AG09309 (cell line): ENCODE measurements at places on chromosomes 5 and 9.

DNA sequence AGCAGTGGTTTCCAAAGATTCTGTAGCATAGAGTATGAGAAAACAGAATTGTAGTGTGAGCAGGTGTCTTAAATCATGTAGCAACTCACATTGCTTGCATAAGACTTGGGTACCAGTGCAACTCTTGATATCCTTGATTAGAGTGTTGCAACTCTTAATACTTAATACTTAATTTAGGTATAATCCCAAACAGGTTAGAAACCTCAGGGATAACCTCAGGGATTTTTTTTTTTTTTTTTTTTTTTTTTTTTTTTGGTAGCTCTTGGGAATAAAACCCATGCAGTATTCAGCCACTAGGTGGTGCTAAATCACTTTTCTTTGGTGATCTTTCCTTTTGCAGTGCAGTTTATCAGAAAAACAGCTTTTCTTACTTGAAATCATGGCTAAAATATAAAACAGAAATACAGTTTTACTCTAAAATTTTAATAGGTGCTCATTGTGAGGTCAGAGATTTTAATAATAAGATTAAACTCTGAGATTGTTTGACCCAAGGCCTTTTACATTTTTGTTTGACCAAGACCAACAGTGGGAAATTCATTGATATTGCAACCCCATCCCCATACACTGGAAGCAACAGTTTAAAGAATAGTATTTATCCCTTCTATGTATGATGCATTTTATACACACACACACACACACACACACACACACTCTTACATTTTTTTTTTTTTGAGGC lies 55.3 kb downstream of the ERAP1 start:
- DNase-seq: peak; percentile 35

- no peak for DNase-seq
Observed at GRCh38 chr9:12972608-12973589, 198.1 kb downstream of the LURAP1L start.

DNA sequence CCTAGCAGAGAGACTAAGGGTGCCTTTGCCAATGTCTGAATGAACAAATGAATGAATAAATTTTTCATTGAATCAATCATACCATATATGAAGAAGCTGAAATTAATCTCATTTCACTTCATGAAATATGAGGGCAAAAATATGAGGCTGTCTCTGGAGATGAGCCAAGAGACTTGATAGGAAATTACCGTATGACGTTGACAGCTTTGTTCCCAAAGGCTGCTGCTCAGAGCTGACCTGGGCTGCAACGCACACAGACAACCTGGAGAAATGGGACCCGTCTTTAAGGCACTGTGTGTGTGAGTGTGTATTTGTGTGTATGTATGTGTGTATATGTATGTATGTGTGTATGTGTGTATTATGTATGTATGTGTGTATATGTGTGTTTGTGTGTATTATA lies 226.1 kb downstream of the IRX2 start:
- no peak for DNase-seq

DNA sequence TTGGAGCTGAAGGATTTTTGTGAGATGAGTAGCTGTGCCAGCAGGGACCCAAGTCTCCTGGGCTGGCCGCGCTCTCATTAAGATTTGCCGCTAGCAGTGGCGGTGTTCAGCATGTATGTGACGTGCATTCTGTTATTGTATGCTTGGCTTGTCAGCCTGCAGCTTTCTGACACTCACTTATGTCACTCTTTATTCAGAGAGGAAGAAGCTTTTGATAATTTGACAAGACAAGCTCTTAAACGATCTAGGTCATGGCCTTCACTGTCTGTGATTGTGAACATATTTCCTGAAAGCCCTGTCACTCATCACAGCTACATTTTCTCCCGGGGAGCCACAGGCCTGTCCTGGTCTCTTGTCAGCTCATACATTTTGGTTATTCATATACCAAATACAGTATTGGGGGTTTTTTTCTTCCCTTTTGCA lies 98.2 kb upstream of the GRHPR start:
- no peak for DNase-seq

GRCh38 chr9:83934569-83935275 lies 13.5 kb upstream of the KIF27 start:
- peak; percentile 59 for DNase-seq

- DNase-seq: peak; percentile 81
Observed at GRCh38 chr9:91071184-91071990, 269.8 kb downstream of the SYK start.

DNA sequence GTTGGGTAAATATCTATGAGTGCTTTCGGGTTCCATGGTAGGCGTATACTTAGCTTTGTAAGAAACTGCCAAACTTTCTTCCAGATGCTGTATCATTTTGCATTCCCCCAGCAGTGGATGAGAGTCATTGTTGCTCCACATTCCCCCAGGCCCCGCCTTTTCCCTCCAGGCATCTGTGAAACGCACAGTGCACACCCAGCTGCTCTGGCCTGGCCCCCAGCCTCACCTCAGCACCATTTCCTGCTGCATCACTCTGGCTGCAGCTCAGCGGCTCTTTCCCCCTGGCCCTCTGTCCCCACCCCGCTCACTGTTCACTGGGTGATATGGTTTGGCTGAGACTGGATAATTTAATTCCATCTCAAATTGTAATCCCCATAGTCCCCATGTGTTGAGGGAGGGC lies 76.6 kb upstream of the SPTLC1 start:
- peak; percentile 41 for DNase-seq

- peak; percentile 18 for DNase-seq
Observed at GRCh38 chr5:54719384-54720283, 202.1 kb downstream of the SNX18 start.

DNA sequence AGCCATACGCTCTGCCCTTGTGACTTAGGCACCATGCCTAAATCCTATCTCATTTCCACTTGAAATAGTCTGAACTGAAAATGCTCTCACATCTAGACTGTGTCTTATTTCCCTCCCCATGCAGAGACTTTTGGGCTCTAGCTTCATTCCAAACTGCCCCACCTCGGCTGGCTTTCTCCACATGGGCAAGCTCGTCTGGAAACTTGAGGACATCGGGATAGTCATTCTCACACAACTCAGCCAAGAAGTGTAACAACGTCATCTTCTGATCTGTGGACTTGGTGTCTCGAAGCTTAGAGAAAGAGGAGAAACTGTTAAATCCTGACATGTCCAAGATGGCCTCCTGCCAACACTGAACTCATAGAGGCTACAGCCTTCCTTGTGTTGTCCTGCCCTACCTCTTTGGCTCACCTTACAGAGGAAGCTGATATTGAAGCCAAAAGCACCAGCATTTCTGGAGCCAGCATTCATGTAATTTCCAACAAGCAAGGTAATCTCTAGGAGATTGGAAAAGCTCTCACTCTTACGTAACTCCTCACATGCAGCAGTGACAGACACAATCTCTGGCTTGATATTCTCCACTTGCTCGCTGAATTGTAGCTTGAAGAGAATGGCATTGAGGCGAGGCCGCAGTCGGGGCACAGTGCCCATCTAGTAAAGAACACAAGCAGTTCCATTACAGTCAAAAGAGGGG lies 39.6 kb downstream of the PCDHGC5 start:
- DNase-seq: no peak

GRCh38 chr9:124074746-124075145 lies 63.2 kb downstream of the LHX2 start:
- DNase-seq: no peak

DNA sequence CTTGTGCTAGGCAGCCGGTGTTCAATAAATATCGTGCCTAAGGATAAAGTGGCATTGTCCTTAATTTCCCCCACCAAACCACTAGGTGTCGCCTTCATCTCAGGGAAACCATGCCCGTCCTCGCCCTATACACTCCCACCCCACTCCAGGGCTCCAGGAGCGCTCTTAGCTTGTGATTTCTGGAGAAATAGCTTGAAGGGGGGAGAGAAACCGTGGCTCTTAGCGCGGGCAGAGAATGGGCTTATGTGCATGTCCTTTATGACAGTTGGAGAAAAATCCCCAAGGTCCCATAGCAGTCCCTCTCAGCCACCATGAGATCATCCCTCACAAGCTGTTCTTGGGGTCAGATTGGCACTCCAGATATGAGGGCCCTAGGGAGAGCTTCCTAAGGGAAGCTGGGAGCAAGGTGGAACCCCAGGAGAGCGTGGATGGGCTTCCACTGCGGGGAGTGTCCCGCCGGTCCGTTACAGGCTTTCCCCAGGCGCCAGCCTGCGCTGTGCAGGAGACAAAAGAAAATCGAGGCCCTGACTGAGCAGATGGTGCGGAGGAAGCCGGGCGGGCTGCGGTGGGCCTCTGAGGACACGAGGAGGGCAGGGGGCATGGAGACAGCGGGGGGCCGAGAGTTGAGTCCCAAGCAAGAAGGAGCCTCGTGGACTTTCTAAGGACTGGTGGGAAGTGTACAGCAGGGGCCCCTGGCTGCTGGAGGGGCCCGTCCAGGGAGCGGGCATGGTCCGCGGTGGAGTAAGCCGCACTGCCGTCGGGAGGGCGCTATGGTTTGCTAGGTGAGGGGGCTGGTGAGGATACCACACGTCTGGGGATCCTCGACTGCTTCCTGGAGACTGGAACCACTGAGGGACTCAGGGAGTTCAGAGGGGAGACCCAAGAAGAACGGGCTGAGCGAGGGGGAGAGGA lies 750 bp upstream of the NPR2 start:
- DNase-seq: peak; percentile 55

DNA sequence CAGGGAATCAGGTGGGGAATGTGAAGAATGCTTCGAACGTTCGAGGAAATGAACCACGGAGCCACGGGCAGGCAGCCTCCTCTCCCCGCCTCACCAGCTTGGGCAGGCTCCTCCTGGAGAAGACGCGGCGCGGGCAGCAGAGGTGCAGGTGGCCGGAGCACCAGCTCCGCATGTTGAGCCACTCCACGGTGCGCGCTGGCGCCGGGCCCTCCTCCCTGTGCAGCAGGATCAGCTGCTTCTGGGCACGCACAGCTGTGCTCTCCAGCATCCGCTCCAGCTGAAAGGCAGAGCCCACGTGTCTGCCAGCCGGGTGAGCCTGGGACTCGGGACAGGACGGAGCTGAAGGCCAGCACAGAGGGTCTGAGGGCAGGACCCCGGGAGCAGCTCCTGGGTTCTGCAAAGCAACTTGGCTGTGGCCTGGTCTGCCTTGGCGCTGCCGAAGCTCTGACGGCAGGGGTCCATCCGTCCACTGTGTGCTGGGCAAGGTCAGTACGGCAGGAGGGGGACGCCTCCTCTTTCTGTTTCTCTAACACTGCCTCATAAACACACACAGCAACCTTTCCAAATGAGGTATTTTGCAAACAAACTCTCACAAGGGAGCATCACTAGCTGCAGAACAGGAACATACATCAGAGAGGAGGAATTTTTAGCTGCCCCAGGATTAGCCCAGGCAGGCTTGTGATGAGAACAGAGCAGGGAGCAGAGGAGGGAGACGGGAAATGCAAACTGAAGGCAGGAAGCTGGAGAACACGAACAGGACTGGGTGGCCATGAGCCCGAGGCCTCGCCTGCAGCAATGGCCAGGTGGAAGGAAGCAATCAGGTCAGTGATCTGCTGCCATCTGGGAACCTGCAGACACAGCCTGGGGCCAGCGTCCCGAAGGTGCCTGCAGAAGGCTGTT lies 20.1 kb upstream of the NSMF start:
- DNase-seq: no peak

DNA sequence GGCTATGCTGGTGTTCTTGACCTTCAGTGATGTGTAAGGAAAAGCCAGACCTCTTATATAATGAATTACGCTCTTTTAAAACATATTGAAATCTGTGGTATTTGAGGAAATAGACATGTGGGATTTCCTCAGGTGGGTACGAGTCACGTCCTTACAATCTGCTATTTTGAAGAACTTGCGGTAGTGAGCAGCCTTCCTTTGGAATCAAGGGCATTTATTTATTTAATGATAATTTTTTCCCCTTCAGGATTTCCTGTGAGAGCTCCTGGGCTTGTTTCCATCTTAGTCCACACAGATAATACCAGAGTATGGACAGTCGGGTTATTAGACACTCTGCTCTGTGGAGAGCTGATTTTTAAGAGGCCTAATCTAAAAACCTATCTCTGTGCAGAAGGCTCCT lies 167.9 kb downstream of the ARHGEF28 start:
- DNase-seq: no peak

DNA sequence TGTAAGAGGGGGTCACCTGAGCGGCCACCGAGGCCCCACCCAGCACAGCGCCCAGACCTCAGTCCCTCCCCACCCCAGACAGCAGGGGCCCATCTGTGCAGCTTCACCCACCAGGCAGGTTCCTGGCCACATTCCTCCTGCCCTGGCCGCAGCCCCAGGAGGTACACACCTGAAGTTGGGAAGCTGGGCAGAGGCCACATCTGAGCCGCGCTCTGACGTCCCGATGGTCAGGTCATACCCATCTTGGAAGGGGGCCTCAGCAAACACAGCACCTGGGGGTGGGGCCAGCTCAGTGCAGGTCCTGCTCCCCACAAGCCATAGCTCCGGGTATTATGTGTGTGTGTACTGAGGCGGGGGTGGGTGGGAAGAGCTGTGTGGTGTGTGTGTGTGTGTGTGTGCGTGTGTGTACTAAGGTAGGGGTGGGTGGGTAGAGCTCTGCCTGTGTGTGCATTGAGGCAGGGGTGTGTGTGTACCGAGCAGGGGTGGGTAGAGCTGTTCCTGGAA lies 5.6 kb downstream of the SPOUT1 start:
- no peak for DNase-seq

- DNase-seq: no peak
Observed at GRCh38 chr5:105536675-105537074, 1974.1 kb upstream of the NUDT12 start.

- no peak for DNase-seq
Observed at GRCh38 chr9:123326662-123327093, 29.3 kb upstream of the CRB2 start.

DNA sequence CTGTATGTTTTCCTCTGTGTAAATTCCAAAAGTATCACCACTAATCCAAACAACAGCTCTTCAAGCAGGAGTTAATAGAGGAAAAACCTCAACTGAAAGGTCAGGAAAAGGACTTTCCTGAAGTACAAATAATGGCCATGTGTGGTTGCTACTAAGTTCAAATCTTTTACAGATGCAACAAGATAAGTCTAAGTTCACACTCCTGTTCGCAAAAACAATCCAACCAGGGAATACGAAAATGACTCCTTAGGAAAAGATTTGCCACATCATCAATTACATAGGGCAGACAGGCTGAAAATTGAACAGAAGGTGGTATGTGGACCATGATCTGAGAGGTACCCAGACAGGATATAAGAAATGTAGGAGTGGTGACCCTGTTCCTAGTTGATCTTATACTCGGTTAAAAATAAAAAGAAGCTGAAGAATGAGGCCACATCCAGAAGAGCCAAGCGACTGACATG lies 210.2 kb downstream of the TSSK1B start:
- no peak for DNase-seq

GRCh38 chr9:131042666-131043065 lies 33.7 kb downstream of the LAMC3 start:
- no peak for DNase-seq

- peak; percentile 72 for DNase-seq
Observed at GRCh38 chr5:78009937-78010527, 233.9 kb upstream of the TBCA start.

DNA sequence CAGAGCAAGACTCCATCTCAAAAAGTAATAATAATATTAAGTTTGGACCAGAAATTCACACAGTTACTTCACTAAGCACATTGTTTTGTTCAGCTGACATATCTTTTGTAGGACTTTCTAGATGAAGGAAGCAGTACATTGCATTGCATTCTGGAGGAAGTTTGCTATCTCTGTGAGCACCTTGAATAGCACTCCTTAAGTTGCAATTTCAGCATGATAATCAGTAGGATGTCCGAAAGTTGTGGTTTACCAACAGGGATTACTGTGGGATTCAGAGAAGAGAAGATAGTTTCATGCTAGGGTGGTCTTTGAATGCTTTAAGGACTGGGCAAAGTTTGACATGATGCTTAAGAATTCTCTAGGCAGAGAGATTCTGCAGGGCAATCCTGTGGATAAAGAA lies 18.4 kb upstream of the TTC23L start:
- DNase-seq: no peak
